Activated CD4-positive, alpha-beta memory T cell treated with anti-CD3 and anti-CD28 coated beads, Interleukin-2, amount 10 ng/mL, durations not matched to agents 7 days and 5 days (primary cell): ENCODE measurements at places on chromosomes 2 and 18. TPM values are rescaled to one million over a fixed set of nuclear protein-coding genes. Genes with fewer than 3 reads are reported as not detected.

DNA sequence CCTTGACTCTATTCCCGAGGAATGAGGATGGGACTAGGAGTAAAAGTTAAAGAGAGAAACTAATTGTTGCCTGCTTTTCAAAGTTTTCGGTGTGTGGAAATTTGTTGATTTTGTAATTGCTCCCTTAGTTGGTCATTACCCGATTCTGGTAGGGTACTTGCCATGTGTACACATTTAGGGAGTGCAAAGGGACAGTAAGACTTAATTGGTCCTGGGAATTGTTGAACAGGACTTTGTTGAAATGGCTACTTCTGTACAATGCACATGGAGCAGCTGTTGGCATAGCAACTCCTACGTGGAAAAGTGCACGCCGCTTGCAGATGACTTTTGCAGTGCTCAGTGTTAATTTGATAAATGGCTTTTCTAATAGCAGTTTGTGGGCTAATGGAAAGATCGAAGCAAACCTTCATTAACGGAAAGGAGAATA lies 22.9 kb downstream of the EPAS1 start:
- no peak for DNase-seq

GRCh38 chr2:11303290-11304013 lies 41.0 kb downstream of the ROCK2 start:
- no peak for DNase-seq

Gene SLC19A3
- not detected for total RNA-seq

DNA sequence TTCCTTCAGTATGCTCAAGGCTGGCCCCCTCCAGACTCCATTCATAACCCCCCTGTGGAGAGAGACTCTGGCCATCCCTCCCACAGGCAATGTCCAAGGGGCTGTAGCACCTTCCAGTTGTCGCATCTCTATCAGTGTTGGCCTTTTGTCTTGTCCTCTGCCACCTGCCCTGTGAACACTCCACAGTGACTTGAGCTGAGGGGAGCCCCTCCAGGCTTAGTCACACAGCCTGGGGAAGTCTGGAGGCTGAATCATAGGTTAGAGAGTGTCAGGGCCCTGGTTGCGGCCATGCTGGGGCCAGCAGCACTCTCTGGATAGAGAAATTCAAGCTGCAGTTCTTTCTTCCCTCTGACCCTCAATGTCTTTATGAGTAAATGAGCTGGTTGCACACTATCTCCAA lies 64.7 kb downstream of the GYPC start:
- no peak for DNase-seq

DNA sequence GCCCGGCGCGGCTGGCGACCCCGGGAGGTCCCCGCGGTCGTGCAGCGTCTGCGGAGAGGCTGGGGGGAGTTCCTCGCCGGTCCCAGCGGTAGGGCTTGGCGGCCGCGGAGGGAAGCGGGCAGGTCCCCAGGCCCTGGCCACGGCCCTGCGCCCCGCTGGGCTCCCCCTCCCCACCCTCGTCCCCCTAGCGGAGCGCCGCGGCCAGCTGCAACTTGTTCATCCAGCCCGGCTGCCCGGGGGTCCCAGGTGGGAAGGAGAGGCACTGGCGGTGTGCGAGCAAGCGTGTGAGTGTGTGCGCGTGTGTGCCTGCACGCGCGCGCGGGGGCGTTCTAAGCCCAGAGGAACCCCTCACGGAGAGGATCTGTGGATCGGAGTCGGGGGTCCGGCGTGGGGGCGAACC lies 1.3 kb downstream of the PTPRM start:
- DNase-seq: no peak

- no peak for DNase-seq
Observed at GRCh38 chr2:86491088-86491487, 49.9 kb downstream of the KDM3A start.

- DNase-seq: no peak
Observed at GRCh38 chr2:143981428-143981827, 538.5 kb downstream of the ZEB2 start.

GRCh38 chr2:232459419-232460035 lies 3.6 kb downstream of the ALPI start:
- no peak for DNase-seq

- no peak for DNase-seq
Observed at GRCh38 chr2:5668682-5669250, 23.4 kb upstream of the SOX11 start.

Gene RESP18
- total RNA-seq: not detected

DNA sequence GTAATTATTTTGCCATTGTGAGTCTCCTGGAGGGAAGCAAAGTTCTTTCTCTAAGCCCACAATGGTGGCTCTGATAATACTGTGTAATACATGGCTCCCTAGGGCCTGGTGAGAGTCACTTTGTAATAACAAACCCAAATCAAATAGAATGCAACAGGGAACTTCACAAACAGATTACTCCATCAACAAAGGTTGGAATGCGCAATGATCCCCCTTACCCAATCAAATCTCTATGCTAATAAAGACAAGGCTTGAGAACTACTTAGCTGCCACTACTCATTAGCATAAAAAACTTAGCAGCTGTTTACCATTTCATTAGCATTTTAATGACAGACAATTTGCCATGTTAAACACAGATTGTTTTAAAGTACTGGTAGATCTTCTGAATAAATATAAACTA lies 285.6 kb upstream of the SESTD1 start:
- DNase-seq: no peak

DNA sequence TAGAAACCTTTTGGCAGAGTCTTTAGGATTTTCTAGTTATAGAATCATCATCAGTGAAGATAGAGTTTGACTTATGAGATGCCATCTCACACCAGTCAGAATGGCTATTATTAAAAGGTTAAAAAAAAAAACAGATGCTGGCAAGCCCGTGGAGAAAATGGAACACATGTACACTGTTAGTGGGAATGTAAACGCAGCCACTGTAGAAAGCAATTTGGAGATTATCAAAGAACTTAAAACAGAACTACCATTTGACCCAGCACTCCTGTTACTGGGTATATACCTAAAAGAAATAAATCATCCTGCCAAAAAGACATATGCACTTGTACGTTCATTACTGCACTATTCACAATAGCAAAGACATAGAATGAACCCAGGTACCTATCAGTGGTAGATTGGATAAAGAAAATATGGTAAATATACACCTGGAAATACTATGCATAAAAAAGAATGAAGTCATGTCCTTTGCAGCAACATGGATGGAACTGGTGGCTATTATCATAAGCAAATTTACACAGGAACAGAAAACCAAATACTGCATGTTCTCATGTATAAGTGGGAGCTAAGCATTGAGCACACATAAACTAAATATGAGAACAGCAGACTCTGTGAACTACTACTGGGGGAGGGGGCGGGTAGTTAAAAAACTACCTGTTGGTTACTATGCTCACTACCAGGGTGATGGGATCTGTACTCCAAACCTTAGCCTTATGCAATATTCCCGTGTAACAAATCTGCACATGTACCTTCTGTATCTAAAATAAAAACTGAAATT lies 279.0 kb downstream of the KIAA1328 start:
- DNase-seq: no peak

Gene FASTKD2
- total RNA-seq: 15.7 TPM

DNA sequence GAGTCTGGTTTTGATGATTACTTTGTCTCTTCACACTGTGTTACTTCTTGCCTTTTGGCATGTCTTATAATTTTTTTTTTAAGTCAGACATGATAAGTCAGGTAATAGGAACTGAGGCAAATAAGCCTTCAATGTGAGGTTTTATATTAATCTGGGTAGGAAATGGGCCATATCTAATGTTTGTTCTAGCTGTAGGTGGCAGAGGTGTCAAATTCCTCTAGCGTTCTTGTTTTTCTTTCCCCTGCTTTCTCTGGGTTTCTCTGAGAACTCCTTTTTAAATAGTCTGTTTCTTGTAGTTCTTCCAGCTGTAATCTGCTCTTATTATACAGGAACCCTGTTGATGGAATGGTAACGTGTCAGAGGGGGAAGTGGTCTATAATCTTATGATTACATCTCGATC lies 5.7 kb downstream of the SP140 start:
- DNase-seq: no peak

Gene RNF149
- 116 TPM for total RNA-seq

DNA sequence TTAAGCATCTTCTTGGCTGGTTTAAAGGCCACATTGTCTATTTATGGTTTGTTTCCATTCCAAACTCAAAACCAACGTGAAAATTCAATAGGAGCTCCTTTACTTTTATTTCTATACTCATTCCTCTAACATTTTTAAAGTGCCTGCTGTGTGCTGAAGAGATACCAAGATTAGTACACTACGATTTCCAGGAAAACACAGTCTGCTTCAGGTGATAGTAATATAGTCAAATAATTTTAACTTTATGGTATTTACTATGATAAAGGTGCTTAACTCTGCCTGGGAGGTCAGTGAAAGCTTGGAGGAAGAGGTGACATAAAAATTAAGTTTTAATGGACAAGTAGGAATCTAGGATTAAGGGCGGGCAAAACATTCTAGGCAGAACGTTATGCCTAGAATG lies 121.4 kb downstream of the KIAA1328 start:
- no peak for DNase-seq

DNA sequence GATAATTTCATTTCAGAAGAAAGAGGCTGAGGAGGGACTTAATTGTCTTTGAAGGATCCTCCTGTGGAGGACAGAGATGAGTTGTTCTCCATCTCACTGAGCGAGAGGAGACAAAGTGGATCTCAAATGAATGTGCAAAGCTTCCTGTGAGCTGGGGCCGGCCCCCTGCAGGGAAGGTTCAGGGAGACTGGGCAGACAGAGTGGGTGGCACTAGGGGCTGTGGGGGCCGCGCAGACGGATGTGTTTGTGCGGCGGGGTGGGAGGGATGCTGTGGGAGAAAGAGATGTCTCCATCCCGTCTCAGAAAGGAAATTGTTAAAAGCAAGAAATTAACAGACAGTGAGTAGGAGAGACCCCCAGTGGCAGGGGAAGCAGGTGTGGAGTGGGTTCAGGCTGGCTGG lies 29.1 kb downstream of the KLHL29 start:
- no peak for DNase-seq

Gene MBP
- total RNA-seq: 81.4 TPM

DNA sequence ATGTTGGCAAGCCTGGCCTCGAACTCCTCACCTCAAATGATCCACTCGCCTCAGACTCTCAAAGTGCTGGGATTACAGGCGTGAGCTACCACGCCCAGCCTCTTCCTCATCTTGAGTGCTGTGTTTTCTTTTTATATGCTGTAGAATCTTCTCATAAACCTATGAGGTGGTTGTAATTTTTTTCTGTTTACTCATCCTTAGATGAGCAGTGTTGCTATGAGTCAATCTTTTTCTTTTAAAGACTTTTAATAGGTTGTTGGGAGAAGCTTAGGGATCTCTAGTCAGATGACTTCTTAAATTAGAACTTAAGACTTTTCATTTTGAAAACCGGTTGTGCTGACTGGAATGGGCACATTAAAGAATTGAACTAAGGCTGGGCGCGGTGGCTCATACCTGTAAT lies 8.7 kb upstream of the AAK1 start:
- DNase-seq: no peak

DNA sequence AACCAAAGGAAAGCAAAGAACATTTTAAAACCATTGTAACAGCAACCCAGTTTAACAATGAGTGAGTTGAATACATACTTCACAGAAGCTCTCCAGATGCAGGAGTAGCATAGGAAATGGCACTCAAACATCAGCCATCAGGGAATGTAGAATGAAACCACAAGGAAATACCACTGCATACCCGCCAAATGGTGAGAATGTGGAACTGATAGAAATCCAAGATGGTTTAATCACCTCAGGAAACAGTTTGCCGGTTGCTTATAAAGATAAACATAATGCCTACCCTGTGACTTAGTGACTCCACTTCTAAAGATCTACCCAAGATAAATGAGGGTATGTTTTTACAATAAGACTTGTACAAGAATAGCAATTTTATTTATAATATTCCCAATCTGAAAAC lies 132.0 kb downstream of the GALNT1 start:
- DNase-seq: no peak

DNA sequence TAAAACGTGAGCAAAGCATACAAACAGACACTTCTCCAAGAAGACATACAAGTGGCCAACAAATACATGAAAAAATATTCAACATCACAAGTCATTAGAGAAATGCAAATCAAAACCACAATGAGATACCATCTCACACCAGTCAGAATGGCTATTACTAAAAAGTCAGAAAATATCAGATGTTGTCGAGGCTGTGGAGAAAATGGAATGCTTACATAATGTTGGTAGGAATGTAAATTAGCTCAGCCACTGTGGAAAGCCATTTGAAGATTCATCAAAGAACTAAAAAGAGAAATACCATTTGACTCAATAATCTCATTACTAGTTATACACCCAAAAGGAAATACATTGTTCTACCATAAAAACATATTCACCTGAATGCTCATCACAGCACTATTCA lies 825.7 kb downstream of the SUCLG1 start:
- DNase-seq: no peak

- DNase-seq: no peak
Observed at GRCh38 chr2:71599646-71600236, 146.4 kb downstream of the DYSF start.

DNA sequence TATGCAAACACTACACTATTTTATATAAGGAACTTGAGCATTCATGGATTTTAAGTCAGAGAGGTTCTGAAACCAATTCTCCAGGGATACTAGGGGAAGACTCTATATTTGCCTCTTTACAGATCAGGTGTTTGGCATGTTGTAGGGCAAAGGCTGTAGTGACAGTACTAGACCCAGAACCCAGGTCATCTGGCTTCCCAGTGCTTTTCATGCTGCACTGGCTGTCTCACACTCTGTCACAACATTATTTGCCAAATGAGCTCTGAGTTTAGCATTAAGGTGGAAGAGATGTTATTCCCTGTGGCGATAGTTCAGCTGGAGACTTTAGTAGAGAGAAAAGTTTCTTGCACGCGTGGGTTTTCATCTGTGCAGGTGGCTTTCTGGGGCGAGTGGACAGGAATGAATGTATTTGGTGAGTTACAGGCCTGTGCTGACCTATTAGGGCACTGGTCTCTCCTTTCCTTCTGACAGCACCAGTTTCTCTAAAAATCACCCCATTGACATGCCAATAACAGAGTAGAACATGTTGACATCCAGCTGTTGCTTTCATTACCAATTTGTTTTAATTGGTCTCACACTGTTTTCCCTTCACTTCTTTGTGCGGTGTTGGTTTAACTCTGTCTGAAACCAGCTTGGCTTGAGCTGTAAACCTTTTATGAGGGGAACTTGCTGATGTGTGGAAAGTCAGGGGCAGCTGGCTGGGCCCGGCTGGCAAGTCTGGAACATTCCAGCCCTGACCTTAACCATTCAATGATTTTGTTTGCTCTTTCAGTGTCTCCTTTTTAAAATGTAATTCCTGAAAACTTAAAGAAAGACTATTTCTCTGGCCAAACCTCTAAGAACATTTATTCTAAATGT lies 643.0 kb upstream of the FAM98A start:
- no peak for DNase-seq

Gene TUBA3E
- total RNA-seq: not detected

- DNase-seq: no peak
Observed at GRCh38 chr18:11343096-11343495, 193.7 kb upstream of the PIEZO2 start.

DNA sequence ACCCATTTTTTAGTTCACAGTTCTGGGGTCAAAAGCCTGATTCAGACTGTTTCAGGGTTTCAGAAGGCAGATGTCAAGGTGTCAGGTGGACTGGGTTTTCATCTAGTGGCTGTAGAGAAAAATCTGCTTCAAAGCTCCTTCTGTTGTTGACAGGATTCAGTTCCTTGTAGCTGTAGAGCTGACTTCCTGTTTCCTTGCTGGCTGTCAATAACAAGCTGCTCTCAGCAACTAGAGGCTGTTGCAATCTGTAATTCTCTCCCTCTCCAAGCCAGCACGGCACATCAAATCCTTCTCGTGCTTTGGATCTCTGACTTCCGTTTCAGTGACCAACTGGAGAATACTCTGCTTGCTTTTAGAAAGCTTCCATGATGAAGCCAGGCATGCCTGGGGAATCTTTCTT lies 179.4 kb downstream of the DOK6 start:
- DNase-seq: peak; percentile 17
